Daoy (cell line): ENCODE measurements at places on chromosomes 1 and 21. TPM values are rescaled to one million over a fixed set of nuclear protein-coding genes. Genes with fewer than 3 reads are reported as not detected.

Gene FOXO6
- total RNA-seq: 0.06 and 0.80 TPM in 2 replicates

Gene F13B
- not detected in 2 replicates for total RNA-seq

Gene PTAFR
- 0.17 and 0.89 TPM in 2 replicates for total RNA-seq

Gene MEX3A
- total RNA-seq: 5.3 and 12.8 TPM in 2 replicates

GRCh38 chr1:221727146-221728036 is 14.5 kb downstream of the DUSP10 start:
- no peak for DNase-seq

GRCh38 chr1:181675091-181675917 is 192.0 kb downstream of the CACNA1E start:
- no peak for DNase-seq
